ENCODE measurements at places on chromosomes 5 and 9.
A peak's percentile ranks its signal among the peaks of the same experiment; 100 is the strongest.

- DNase-seq = no peak
Observed at GRCh38 chr9:32681751-32682150, 46.3 kb upstream of the TAF1L start.

- peak; percentile 12 for DNase-seq
Observed at GRCh38 chr5:110371011-110371724, 355.3 kb downstream of the TMEM232 start.

DNA sequence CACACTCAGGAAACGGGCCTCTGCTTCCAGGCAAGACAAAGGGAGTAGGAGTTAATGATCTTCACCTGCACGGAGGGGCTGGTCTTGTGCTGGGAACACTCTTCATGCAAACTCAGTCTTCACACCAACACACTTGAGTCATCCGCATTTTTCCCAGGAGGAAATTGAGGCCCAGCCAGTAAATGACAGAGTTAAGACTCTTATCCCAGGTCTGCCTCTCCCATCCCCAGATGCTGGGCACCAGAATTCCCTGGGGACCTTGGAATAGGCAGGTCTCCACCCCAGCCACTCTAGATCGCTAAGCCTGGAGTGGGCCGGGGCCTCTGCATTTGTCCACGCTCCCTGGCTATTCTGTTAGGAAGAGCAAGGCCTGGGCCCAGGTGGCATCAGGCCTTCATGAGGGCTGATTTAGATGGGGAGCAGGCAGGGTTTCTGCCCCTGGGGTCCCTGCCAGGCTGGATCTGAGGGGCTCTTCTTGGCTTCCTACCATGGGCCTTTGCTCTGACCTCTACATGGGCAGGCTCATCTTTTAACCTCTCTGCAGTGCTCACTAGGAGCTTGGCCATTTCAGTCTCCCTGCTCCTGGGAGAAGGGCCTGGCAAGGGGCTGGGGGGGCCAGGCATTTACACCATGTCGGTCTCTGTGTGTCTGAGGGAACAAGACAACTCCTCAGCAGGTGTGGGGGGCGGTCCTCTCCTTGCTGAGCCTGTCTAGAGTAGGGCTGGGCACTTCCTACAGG, 77.3 kb downstream of the AMBP start:
- DNase-seq = no peak

GRCh38 chr5:1594357-1595106, 70.8 kb upstream of the LPCAT1 start:
- DNase-seq = peak; percentile 89

DNA sequence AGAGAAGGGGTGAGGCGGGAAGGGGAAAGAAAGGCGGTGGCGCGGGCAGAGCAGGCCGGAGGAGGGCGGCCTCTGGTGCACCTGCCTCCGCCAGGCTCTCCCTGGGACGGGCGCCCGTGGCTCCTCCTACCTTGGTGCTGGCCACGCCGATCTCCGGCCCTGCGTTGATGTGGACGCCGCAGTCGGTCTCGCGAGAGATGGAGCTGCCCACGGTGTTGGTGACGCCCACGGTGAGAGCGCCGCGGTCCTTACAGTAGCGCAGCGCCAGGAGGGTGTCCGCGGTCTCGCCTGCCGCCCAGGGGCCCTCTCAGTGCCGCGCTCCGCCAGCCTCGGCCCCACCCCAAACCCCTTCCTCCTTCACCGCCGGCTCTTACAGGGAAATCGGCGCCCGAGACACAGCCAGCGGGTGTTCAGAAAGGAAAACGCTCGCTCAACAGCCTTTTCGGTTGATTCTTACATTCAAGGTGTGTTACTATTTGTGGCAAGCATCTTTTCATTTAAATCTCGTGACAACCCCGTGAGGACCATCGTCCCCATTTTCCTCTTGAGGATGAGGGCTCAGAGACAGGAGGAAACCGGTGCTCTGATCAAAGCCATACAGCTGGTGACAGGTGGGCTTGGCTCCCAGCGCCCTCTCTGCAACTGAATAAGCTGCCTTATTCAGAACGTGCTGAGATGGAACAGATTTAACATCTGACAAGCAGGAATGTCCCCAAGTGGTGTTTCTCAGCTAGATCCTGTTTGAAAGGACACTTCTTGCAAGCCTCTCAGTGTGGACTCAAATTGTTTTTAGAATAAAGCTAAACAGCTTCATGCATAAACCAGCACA, 22.0 kb upstream of the MAPK9 start:
- peak; percentile 66 for DNase-seq

GRCh38 chr9:16540743-16541613, 329.5 kb downstream of the BNC2 start:
- DNase-seq = no peak

- DNase-seq = no peak
Observed at GRCh38 chr5:92956886-92957285, 624.1 kb downstream of the NR2F1-AS1 start.

DNA sequence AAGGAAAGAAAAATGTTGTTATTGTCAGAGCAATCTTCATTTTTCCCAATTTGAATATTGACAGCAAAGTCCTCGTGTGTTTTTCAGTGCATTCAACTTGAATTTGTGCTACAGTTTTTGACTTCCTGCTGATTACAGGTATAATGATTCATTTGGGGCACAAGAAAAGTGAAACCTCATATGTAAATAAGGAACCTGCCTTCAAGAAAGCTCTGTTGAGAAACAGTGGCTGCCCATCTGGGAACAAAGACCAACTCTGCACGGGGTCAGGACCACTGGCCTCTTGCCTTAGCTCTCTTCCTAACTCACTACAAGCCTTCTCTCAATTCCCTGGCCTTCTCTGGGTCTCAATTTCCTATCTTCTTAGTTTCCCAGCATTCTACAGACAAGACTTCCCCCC, 21.0 kb downstream of the TIMD4 start:
- DNase-seq = no peak

DNA sequence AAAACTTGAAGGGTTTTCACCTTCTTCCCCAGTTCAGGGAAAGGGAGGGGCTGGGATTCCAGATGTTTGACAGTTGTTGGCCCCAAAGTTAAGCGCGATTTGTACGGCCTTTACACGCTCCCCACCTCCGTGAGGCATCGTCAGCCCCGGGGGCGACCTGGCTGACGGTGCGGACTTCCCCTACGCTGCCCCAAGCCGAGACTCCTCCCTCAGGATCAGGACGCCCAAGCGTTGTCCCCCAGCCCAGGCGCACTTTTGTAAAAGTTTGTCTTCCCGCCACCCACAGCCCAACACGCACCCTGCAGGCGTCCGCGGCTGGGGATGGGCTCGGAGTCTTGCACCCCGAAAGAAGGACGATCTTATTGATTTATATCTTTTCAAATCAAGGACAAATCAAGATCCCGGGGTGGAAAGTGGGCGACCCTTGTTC, 713 bp downstream of the MOB3B start:
- peak; percentile 61 for DNase-seq

DNA sequence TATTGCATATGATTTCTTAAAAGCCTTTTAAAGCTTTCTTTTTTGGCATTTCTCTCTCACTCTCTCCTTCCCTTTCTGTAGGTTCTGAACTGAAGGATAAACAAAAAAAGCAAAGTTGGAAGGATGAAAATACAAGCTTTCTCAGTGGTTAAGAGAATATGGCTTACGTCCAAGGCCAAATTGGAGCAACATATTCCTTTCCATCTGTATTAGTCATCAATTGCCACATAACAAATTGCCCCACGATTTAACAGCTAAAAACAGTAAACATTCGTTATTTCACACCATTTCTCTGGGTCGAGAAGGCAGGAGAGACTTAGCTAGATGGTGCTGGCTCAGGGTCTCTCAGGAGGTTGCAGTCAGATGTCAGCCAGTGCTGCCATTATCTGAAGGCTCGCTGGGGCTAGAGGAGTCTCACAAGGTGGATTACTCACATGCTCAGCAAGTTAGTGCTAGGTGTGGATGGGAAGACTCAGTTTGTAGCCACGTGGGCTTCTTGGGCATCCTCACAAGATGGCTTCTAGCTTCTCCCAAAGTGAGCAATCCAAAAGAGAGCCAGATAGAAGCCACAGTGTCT, 2.0 kb upstream of the ROR2 start:
- no peak for DNase-seq

DNA sequence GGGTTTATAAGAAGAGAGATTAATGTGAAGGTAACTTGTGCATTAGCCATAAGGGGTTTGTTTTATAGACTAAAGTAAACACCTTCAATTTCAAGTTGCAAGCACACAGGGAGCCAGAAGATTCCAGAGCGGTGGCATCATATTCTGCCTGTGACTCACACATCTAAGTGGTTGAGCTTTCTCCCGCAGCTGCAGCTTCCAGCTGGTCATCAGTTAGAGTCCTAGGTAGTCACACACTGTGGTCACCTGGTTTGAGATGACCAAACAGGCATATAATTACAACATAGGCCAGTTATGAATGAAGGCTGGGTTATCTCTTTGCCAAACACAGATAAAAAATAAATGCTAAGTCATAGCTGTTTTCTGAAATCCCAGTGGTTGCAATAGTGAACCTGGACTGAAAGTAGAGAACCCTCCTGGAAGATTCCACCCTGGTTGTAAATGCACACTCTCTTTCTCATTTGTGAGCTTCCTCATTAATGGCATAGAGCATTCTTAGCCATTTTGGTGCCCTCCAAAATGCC, 171.3 kb downstream of the GDNF start:
- no peak for DNase-seq

DNA sequence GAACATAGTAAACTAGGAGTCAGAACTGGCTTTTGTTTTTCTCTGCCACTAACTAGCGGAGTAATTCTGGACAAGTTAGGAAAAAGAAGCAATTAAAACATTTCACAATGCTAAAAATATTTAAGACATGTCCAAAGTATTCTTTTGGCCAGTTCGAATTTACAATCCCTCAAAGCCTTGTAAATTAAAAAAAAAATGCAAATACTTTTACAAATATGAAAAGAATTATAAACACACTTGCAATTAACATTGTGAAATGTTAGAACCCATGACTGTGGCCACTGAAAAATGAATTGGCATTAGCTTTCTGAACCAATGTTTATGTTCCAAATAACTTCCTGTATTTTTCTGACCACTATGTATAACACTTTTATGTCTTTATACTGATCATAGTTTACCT, 2.2 kb downstream of the RAD1 start:
- DNase-seq = no peak

- no peak for DNase-seq
Observed at GRCh38 chr5:116520771-116521170, 53.9 kb downstream of the SEMA6A start.

- DNase-seq = no peak
Observed at GRCh38 chr5:84688566-84688965, 303.9 kb upstream of the EDIL3 start.

DNA sequence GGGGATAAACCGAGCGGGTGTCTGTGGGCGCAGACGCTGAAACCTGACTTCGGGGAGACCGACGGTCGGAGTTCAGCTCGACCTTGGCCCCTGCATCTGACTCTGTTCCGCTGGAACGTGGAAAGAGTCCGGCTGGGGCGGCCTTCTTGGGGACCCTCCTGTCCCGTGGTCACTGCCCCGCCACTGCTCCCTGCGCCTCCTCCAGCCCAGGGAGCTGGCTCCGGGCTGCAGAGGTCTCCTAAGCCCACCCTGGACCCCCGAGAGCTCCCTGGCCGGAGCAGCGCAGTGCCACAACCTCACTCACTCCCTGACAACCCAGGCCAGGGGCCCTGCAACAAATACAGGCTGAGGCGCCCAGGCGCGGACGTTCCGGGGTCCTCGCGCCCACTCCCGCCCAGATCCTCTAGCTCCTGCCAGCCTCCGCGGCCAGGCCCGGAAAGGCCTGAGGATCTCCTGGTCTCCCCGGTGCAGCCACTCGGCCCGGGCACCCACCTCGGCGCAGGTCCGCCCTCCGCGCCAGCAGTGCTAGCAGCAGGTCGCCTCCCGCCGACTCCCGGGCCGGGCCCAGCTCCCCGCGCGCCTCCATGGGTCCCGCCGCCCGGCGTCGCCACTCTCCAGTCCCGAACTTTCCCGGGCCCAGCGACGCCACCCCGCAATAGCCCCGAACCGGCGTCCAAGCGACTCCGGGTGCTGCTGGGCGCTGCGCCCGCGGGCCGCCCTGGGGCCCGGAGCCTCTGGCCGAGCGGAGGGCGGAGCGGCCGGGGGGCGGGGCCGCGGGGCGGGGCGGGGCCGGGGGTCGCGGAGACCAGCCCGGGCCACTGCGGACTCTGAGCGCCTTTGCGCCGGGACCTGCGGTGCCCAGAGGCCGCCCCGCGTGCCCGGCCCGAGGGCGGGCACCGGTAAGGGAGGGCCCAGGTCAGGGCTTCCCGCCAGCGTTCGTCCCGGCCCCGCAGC, 2.2 kb downstream of the LHX3 start:
- no peak for DNase-seq

GRCh38 chr9:120927269-120928014, 846 bp upstream of the TRAF1 start:
- no peak for DNase-seq

DNA sequence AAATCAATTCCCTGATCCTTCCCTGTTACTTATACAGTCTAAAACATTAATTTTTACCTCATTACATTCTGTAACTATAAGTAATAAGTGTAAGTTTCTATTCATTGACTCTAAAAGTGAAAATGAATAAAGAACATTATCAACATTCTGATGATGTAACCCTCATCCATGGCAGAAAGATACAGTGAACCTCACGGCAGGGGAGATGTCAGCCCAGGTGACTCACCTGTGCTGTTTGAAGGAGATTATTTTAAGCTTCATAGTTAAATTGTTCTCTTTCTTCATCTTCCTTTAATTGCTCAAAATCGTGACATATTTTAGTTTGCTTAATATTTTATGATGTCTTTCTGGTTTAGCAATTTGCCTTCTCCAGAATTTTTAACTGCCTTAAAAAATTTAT, 268.1 kb downstream of the FSTL4 start:
- DNase-seq = no peak

- no peak for DNase-seq
Observed at GRCh38 chr5:32707418-32707997, 3.6 kb upstream of the NPR3 start.

- DNase-seq = no peak
Observed at GRCh38 chr5:118614731-118615456, 373.5 kb downstream of the DTWD2 start.

- no peak for DNase-seq
Observed at GRCh38 chr5:160484678-160485077, 63.0 kb downstream of the PTTG1 start.

DNA sequence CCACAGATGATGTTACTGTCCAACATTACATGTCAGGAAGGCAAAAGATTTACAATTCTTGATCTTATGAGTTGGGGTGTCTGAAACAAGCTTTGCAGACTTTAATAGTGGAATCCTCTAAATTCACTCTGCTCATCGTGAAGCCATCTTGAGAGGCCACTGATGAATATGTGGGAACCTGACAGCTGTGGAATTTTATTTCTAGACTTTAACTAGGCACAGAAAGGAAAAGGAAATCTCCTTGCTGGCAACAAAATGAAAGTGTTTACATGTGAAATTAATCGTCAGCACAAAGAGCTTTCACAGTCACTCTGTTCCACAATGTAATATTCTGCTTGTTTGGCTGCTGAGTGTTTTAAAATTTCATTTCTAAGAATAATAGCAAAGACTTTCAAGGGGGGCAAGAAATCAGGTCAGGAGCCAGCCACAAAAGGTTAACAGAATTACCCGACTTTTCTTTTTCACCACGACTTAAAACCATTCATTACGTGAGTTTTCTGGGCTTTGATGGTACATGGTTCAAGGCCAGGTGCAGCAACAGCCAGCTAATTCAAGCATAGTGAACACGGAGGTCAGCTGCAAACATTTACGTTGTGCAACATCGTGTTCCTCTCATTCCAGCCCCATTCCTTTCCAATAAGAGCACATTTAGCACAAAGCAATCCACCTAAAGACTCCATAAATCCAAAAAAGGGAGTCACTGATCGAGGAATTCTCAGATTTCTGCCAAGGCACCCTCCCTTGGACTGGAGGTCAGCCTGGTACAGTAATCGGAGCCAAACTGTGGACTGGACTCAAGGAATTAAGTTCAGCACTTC, 14.6 kb downstream of the NREP start:
- DNase-seq = peak; percentile 88

- DNase-seq = no peak
Observed at GRCh38 chr5:169832304-169832703, 148.0 kb downstream of the INSYN2B start.

All from renal pelvis (tissue), 12 donors.